ENCODE measurements at places on chromosomes 1 and 21.
A peak's percentile ranks its signal among the peaks of the same experiment; 100 is the strongest.

- no peak for DNase-seq
Observed at GRCh38 chr1:11985851-11986250, 5.6 kb downstream of the MFN2 start.

DNA sequence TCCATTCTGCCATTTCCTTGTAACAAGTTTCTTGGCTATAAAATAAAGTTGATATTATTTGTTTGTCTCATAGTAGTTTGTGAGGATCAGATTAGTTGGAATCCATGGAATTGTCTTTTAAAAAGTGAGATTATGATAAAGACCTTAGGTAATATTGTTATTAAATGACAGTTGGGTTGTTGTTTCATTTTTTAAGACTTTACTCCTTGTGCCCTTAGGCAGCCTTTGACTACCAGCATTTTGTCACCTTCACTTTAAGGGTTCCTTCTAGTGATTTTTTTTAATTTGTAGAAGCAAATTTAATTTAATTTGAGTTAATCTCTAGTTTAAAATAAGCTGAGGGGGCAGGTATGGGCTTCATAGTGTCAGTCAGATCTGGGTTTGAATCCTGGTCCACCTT lies 84.6 kb upstream of the ZNF326 start:
- no peak for DNase-seq

GRCh38 chr1:63730211-63730610 lies 43.6 kb upstream of the ROR1 start:
- DNase-seq, result no peak

DNA sequence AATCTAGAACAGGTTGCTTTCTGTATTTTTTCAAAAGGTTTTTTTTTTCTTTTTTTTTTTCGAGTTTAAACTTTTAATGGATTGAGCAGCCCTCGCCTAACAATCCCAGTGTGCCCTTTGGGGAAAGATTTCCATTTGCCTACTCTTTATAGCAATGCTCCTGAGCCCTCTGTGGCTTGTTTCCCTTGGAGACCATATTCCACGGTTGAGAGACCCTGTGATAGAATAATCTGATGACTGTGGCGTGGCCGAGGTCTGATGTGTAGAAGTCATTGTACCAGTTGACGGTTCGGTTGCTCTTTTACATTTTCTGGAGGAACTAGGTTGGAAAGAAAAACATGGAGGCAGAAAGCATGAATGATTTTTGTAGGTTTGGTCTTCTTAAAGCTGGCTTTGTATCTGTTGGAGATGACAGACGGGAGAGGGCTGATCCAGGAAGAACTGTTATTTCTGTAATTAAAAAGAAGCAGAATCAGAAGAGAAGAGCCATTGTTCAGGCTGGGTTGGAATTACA lies 305.7 kb upstream of the NRIP1 start:
- DNase-seq, result no peak

DNA sequence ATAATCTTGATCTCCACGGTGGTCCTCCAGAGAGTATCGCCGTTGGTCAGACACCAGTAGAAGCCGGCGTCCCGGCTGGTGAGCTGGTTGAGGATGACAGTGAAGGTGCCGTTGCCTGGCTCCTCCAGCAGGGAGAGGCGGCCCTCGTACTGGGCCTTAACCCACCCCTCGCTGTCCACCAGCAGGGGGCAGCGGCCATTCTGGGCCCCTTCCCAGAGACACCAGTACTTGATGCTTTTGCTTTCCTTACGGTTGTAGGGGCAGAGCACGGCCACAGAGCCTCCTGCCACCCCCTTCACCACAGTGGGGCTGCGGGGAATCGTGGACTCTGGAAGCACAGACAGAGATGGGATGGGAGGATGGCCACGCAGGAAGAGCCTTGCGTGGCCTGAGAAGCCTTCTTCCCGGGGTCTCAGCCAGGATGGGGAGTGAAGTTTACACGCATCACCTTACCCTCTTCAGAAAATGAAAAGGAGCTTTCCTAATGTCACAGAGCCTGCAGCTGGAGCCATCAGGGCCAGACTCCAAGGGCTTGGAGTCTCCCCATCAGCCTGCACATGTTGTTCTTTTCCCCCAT lies 10.7 kb downstream of the PIGR start:
- peak; percentile 72 for DNase-seq

DNA sequence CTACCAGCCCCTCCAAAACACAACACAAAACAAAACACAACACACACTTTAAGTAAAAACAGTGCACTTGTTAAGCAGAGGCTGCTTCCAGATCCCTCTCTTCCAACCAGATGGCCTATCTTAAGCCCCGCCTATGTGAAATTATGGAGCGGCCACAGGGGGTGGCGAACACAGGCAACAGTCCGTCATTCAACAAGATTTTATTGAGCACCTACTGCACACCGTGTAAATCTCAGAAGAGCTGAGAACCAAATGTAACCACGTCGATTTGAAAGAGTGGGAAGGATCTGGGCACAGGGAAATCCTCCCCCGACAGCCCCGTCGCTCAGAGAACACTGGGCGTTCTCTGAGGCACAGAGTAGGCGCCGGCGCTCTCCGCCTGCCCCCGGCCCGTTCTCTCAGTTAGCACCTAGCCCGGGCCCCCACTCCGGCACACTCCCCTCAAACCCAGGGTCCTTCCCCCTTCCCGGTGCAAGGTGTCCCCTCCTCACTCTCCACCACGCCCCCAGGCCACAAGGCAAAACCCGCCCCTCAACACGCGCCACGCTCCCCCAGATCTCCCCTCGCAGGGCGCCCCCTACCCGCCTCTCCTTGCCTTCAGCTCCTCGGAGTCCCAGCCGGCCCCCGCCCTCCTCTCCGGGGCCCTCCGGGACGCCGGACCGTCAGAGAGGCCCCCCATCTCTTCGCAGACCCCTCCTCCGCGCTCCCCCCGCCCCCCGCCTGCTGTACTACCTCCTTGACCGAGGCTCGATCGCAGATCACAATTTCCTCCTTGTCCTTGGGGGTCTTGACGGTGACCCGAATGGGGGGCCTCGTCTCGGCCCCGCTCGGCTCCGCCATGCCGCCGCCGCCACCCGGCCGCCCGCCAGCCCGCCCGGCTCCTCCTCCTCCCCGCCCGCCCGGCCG lies 483 bp downstream of the UBQLN4 start:
- peak; percentile 88 for DNase-seq

- DNase-seq, result no peak
Observed at GRCh38 chr1:209051570-209051969, 531.9 kb upstream of the CAMK1G start.

- DNase-seq, result no peak
Observed at GRCh38 chr1:160117709-160118183, 2.2 kb downstream of the ATP1A2 start.

DNA sequence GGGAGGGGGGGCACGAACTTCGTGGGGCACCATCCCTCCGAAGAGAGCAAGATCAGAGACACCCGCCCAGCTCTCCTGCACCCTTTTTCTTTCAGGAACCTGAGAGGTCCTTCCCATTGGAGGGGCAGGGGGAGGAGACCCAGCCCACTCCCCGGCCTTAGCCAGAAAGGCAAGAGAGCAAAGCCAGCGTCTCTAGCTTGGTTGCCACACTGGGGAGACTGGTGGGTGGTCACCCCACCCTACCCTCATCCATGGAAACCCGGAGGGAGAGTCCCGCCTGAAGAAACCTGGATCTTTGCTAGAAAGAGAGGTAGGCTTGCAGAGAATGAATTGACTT lies 246 bp downstream of the ATP2B4 start:
- DNase-seq, result peak; percentile 45

DNA sequence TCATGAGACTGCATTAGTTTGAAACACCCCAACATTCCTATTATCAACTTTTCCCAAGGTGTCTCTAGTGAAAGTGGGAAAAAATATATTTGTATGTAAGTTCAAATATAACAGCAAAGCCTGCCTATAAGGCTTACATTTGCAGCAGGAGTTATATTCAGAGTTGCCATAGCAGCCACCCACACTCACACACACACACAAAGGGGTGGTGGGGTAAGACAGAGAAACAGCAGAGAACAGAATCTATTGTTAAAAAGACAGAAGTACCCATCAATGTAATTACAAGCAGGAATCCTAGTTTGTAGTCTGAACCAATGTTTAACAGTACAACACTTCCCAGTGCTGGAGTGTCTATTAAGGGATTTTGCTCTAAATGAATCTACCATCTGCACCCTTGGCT lies 55.0 kb downstream of the PLPPR5 start:
- no peak for DNase-seq

DNA sequence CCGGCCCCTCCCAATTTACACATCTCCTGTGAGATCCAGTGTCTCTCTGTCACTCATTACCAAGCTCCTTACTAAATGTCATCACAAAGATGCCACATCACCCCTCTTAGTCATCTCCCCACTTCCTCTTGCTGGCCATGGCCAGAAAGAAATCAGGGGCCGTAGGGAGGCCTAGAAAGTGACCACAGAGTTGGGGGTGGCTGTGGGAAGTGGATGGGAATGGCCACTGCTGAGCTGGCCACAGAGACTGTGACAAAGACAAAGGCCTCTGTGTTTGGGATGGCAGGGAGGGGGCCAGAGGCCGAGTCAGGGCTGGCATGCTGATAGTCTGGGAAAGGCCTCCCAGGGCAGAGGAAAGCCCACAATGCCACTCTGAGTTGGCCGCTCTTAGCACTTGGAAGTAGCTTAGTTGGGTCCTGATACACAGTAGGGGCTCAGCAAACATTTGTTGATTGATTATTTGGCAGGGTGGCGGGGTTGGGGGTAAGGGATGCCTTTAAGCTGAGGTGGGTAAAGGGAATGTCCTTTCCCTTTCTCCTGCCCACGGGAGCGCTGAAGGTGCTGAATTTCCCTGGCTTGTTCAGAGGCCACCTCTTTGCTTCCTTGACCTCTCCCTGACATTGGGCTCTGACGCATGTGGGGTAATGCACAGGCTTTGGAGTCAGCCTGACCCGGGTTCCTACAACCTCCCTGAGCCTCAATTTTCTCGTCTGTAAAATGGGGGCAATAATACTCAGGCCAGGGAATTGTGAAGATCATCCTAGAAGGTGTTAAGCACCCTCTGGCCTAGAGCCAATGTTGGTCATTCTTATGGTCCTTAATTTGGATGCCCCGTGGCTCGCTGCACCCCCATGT lies 13.2 kb downstream of the NAV1 start:
- no peak for DNase-seq

- DNase-seq, result no peak
Observed at GRCh38 chr1:43687301-43688108, 19.8 kb upstream of the ST3GAL3 start.

DNA sequence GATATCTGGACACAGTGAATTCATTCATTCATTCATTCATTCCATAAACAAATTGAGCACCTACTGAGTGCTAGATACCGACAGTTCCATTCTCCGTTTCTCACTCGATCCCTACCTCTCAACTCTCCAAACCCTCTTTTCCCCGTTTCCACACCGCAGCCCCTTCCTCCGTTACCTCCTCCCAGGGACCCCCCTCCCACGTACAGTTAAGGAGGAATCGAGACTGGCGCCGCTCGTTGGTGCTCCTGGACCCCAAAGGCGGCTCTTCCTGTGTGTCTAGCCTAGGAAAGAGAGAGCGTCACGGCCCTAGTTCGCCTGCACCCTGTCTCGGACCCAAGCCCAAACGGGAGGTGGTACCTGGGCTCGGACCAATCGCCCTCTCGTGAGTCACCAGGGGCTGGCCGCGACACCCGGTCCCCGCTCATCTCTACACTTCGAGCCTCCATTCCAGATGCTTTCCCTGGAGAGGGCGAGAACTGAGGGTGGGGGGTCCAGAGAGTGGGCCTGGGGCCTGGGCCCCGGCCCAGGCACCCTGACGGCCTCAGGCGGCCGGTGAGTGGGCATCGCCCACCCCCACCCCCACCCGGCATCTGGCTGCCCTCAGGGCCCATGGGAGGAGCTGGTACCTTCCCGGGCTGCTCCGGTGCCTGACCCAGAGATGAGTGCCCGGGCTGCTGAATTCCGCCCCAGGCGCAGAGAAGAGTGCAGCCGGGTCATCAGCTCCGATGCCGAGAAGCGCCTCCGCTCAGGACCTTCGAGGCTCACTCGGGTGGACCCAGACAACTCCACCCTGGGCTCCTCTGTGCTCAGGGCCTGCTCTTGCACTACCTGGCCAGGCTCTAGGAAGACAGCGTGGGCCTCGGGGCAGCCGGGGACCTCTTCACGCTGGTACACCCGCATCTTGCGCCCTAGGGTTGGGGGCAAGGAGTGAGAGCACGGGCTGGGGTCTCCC lies 4.9 kb downstream of the ARHGEF19 start:
- no peak for DNase-seq

DNA sequence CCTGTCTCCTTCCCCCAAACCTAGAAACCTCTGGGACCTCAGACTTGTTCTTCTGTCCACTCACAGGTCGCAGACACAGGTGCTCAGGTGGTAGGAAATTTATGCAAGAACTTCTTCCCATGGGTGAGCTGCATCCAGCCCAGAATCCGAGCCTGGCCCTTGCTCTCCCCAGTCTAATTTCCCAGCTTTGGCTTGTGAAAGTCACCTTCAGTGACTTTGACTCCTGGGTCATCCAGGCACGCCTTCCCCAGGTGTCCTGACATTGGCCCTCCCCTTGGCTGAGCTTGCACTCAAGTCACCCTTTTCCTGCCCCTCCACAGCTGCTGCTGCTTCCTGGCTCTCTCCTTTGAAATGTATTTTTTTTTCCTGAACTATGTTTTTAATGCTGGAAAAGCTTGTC lies 6.6 kb downstream of the IPO13 start:
- DNase-seq, result no peak

DNA sequence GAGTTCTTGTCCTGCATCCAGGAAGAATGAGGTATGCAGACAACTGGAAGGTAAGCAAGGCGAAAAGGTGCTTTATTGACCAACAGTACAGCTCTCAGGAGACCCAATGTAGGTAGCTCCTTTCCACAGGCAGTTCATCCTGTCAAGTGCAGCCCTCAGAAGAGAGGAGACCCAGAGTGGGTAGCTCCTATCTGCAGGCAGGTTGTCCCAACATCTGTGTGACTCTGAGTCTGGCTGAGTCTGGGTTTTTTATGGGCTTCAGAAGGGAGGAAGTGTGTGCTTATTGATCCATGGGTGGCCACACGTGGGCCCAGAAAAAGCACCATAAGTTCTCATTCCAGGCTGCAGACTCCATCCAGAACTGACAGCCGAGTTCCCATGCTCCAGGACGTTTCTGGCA lies 34.0 kb downstream of the ZNF691 start:
- DNase-seq, result no peak

DNA sequence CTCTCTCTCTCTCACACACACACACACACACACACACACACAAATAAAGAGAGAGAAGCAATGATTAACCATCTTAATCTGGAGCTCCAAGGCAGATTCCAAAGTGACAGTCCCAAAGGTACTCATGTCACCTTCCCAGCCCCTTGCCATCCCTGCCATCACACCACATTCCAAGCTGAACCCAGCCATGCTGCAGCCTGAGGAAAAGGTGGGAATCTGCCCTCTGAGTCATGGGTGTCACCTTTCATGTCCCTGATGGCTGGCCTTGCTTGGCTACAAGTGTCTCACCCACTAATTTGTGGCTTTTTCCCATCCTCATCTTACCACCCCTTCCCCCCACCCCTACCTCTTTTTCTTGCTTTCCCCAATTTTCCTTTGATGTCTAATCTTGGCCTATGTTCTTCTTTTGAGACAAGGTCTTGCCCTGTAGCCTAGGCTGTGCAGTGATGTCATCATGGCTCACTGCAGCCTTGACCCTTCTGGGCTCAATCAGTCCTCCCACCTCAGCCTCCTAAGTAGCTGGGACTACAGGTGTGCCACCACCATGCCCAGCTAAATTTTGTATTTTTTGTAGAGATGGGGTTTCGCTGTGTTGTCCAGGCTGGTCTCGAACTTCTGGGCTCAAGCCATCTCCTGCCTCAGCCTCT lies 3.2 kb downstream of the ANXA9 start:
- no peak for DNase-seq

- no peak for DNase-seq
Observed at GRCh38 chr1:214002472-214002871, 14.7 kb downstream of the PROX1 start.

GRCh38 chr1:241998412-241998921 lies 431 bp downstream of the MAP1LC3C start:
- DNase-seq, result peak; percentile 27

Measured in HuH-7.5 (cell line).